ENCODE measurements at places on chromosomes 13 and 19.

- peak; percentile 36 for DNase-seq
Observed at GRCh38 chr19:46753420-46754155, 7.3 kb upstream of the STRN4 start.

DNA sequence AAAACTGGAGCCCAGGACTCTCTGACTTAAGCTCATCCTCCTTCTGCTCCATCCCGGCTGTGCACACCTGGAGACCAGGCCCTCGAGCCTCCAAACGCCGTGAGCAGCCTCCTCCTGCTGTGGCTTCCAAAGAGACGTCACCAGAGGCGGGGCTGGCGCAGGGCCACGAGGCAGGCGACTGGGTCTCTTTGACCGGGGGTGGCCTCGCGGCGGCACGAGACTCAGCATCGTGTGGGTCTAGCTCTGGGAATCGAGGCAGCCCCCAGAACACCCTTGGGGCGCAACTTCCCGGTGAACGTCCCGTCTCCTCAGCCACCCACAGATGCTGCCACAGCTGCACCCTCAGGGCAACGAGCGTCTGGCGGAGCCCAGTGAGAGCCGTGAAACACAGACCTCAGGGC, 22.8 kb downstream of the RASA3 start:
- no peak for DNase-seq

GRCh38 chr13:80962855-80963254, 621.9 kb upstream of the SPRY2 start:
- no peak for DNase-seq

DNA sequence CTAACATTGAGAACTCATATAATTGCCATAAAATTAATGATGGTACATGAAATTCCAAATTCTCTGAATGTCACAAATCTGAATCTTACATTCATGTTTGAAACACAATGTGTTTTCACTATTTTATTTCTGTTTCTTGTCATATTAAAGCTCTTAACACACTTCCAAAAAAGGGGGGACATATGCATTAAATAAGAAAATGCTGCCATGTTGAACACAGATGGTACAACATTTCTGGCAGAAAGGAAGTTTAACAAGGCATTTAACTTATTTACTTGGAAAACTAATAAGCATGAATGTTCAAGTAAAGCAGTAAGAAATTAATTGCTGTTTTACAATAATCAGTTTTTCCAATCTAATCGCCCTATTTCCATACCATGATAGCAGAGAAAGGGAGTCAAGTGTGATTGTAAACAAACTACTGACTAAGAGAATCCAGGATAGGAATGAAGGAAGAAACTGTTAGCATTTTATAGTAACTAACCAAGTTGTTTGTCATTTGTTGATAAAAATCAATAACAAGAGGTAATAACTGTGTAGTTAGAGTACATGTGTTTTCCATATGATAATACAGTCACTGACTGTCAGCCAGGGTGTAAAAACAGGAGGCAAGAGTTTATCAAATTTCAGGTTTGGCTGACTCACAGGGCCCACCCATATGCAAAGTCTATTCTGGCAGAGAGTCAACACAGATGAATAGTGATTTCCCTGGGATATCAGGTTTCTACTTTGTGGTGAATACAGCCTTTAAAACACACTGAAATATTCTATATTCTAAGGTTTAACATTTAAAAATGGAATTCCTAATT, 5.7 kb upstream of the FOXO1 start:
- DNase-seq: no peak

DNA sequence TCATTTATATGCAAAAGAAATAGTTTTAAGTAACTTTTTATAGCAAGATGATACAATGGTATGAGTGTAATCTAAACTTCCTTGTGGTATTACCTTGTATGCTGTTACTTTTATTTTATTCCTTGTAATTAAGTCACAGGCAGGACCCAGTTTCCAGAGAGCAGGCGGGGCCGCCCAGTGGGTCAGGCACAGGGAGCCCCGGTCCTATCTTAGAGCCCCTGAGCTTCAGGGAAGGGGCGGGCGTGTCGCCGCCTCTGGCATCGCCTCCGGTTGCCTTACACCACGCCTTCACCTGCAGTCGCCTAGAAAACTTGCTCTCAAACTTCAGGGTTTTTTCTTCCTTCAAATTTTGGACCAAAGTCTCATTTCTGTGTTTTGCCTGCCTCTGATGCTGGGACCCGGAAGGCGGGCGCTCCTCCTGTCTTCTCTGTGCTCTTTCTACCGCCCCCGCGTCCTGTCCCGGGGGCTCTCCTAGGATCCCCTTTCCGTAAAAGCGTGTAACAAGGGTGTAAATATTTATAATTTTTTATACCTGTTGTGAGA, 10.2 kb downstream of the PLPPR3 start:
- DNase-seq: no peak

DNA sequence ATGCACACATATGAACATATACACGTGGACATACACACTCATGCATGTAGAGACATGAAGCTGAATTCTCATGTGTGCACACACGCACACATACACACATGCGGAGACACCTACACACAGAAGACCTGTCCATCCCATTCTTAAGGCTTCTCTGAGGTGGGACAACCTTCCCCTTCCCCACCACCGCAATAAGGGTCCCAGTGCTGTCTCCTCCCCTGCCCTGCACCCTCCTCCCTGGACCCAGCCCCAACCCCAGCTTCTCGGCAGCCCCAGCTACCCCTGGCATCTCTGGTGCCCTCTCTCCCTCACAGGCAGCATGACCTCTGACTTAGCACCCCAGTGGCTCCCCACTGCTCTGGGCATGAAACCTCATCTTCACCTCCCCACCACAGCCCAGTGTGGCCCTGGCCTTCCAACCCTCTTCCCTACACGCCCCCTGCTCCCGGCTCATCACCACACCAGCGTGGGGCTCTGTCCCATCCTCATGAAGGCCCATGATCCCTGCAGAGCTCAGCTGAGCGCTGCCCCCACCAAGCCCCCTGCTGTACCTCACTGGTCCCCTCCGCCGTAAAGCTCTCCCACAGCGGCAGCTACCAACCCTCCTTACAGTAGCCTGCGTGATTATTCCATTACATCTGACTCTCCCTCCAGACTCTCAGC, 204.1 kb upstream of the ZNF536 start:
- DNase-seq: no peak

DNA sequence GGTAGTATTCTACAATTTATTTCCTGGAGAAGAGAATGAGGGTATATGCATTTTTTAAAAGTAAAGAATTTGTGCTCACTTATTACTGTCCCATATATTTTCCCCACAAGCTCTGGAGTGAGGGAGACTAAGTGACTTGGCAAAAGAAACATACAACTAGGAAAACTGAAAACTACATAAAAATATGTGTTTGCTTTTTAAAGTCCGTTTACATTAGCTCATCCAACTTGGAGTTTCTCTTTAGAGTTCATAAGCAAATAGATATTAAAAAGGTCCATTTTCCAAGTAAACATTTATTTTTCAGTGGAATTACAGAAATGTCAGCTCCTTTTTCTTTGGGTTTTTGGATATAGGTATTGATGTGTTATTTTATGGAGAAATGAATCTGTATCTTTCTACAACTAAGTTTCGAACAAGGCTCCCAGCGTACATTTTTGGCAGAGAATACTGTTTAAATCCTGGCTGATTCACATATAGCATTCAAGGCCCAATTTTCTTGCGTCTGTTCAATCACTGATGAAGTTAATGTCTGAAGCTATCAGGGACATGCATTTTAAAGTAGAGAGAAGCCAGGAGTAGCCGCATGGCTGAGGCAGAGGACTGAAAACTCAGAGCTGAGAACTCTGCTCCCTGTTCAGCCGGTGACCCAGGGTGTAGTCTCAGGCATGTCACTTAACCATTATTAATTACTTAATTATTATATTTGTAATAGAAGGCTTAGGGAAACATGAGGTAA, 729.4 kb downstream of the EFNB2 start:
- no peak for DNase-seq

DNA sequence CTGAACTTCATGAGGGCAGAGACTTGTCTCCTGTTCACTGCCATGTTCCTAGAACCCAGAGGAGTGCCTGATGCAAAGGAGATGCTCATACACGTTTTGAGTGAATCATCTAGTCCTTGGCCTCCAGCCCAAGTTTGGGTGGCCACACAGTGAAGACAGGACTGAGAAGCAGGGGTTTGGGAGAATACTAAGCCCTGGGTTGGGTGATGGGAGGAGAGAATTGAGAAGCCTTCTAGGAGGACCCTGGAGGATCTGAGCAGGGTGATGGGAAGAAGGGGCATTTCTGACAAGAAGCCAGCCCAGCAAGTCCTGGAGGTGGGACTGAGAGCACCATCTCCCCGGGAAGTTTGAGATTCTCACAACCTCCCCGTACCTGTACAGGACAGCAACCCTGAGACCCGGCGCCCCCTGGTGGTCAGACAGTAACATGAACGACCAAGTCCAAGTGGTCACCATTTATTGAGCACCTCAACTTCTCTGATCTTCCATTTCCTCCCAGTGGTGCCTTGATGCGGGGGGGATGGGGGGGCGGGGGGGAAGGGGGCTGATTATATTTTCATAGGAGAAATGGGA, 11.0 kb downstream of the CTU1 start:
- peak; percentile 75 for DNase-seq

- no peak for DNase-seq
Observed at GRCh38 chr19:3362217-3362906, 4.0 kb upstream of the NFIC start.

DNA sequence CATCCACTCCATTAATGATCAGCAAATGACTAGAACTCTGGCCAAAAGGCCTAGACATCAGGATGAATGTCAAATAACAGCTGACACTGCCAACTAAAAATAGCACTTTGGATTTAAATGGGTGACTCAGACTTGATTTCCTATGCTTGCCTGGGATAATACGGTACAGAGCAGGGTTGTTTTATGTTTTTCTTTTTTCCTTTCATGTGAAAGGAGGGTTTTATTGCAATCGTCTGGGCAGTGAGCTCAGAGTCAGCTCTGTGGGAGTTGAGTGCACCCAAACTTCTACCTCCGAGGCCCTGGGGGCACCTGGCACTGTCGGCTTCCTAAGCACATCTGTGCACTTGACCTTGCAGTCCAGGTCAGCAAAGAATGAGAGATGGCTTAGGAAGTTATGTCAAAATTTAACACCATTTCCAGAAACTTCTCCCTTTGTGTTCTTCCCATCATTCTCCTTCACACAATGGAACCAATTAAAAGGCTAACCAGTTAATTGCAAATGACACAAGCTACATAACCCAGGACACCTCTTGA, 134.1 kb downstream of the LACC1 start:
- no peak for DNase-seq

- no peak for DNase-seq
Observed at GRCh38 chr13:92054389-92054788, 656.0 kb downstream of the GPC5 start.

DNA sequence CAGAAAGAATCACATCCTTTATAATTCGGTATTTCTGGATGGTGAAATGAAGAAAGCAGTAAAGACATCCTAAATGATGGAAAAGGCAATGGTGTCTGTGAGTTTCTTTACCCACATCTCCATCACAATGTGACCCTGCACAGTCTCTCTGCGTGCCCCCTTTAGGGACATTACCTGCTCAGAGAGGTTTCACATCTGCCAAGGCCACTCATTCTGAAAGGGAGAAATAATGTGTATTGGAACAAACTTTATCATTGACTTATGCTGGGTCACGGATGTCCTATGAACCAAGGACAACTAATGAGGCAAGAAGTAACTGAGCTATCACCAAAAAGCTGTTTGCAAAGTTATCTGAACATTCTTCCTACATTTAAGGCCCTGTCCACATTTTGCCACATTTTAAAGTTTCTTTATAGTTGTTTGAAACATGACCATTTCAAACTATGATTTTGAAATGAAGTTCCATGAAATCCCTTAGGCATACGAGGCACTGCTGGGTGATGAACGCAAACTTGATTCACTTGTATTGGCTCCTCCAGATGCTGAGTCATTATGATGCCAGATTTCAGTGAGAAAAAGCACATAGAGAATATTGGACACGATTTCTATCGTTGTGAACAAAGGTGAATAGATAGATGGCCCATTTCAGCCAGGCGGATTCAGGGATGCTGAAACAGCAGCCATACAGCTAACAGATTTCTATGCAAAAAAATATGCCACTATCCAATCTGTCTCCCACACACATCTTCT, 63.5 kb upstream of the HMGB1 start:
- no peak for DNase-seq

GRCh38 chr19:50928831-50929230, 17.6 kb upstream of the KLK4 start:
- DNase-seq: no peak

- no peak for DNase-seq
Observed at GRCh38 chr13:51776179-51776578, 27.8 kb downstream of the DHRS12 start.

GRCh38 chr19:31498781-31499180, 149.5 kb upstream of the TSHZ3 start:
- no peak for DNase-seq

DNA sequence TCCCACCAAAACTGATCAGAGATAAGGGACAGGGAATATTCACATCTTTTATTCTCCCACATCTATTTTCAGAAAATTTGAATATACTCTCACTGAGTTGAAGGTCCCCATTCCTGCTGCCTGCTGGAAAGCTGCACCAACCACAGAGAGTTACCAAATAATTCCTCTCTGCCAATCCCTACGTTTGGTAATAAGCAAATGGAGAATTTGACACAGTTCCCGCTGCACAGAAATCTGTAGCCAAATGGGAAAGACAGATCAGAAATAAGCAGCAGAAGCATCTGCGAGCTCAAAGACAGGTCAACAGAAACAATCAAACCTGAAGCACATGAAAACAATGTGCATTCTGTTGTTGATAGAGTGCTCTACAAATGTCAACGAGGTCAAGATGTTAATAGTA, 9.9 kb downstream of the ZNF112 start:
- no peak for DNase-seq

- no peak for DNase-seq
Observed at GRCh38 chr13:72198042-72198441, 331.0 kb upstream of the DACH1 start.

DNA sequence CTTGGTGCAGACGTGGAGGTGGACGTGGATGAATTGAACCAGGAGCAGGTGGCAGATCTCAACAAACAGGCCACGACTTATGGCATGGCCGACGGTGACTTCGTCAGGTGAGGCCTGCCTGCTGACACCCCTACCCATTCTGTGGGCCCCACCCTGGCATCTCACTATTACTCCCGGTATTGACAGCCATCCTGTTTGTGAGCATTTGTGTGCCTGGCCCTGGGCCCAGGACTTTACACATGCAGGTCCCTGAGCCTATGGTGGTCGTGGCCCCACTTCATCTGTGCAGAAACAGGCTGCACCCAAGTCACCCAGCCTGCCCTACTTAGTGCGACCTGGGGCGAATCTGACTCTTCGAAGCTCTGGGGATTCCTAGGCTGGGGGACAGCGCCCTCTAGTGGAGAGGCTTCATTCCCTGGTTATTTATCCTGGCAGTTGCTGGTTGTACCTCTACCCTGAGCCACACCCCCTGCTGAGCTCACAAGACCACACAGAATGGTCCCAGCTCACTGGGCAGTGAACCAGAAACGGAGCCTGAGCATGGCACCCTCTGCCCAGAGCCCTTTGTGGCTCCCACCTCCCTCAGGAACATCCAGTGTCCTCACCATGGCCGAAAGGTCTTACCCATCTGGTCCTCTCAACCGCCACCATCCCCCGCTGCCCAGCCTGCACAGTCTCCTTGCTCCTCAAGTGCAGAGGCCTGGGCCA, 16.9 kb downstream of the ZNF296 start:
- DNase-seq: peak; percentile 75

GRCh38 chr19:10706990-10707389, 5.8 kb downstream of the QTRT1 start:
- DNase-seq: no peak

GRCh38 chr19:15452111-15453047, 2.6 kb upstream of the WIZ start:
- no peak for DNase-seq
